ENCODE measurements at places on chromosomes 6 and 20. TPM values are rescaled to one million over a fixed set of nuclear protein-coding genes. Genes with fewer than 3 reads are reported as not detected.

The ABCC10 gene
- total RNA-seq, result 5.8 TPM

The C20orf204 gene
- not detected for total RNA-seq

The SEL1L2 gene
- not detected for total RNA-seq

The UST gene
- total RNA-seq, result 0.78 TPM

The STXBP5 gene
- total RNA-seq, result 5.2 TPM

The HTR1E gene
- total RNA-seq, result not detected

The PPP1R16B gene
- total RNA-seq, result 1.9 TPM

The ZNF451 gene
- total RNA-seq, result 16.8 TPM

The CST4 gene
- total RNA-seq, result not detected

The CCN2 gene
- total RNA-seq, result 67.6 TPM

The SLC26A8 gene
- total RNA-seq, result 0.12 TPM

The KAT14 gene
- 11.2 TPM for total RNA-seq

The ZNF391 gene
- not detected for total RNA-seq

The SOX18 gene
- 5.5 TPM for total RNA-seq

The TINAG gene
- total RNA-seq, result not detected

The NAA20 gene
- total RNA-seq, result 44.8 TPM

The NOX3 gene
- total RNA-seq, result not detected

The CEP250 gene
- 11.0 TPM for total RNA-seq

The SS18L1 gene
- 26.3 TPM for total RNA-seq

The JARID2 gene
- 2.8 TPM for total RNA-seq

The ISM1 gene
- total RNA-seq, result 2.1 TPM

The FOXS1 gene
- not detected for total RNA-seq

The TCF21 gene
- total RNA-seq, result 0.46 TPM

The CST1 gene
- total RNA-seq, result not detected

The WFDC5 gene
- total RNA-seq, result not detected

The RIPOR2 gene
- total RNA-seq, result 3.9 TPM

The FNDC1 gene
- 0.02 TPM for total RNA-seq

The E2F3 gene
- total RNA-seq, result 1.1 TPM

The KIF25 gene
- total RNA-seq, result not detected

The RNF39 gene
- not detected for total RNA-seq

The CTSA gene
- 94.0 TPM for total RNA-seq

The PRND gene
- not detected for total RNA-seq

The PEDS1 gene
- 24.4 TPM for total RNA-seq

The NFATC2 gene
- 7.1 TPM for total RNA-seq

The OVOL2 gene
- total RNA-seq, result not detected

The WFDC10B gene
- total RNA-seq, result not detected

The DLL1 gene
- 2.0 TPM for total RNA-seq

The LGSN gene
- 1.7 TPM for total RNA-seq

The FAXC gene
- not detected for total RNA-seq

The PNPLA1 gene
- total RNA-seq, result not detected

The IL17A gene
- total RNA-seq, result not detected

The IRF4 gene
- 2.9 TPM for total RNA-seq

The HLA-E gene
- total RNA-seq, result 245 TPM
